Left ventricle myocardium inferior (tissue), 1 donor: ENCODE measurements at places on chromosomes 12 and 14. TPM values are rescaled to one million over a fixed set of nuclear protein-coding genes. Genes with fewer than 3 reads are reported as not detected.

GRCh38 chr12:132138941-132139871, 4.9 kb downstream of the DDX51 start:
- H3K4me1 ChIP-seq: peaks cover 19% of the 10 kb centered on the region
- DNase-seq: no peak
- no peak overlapping the region for H3K4me3 ChIP-seq

GRCh38 chr14:23657959-23658470, 21.9 kb downstream of the DHRS2 start:
- H3K4me3 ChIP-seq: no peak overlapping the region
- H3K27ac ChIP-seq: no peak overlapping the region
- H3K27me3 ChIP-seq: peaks cover 30% of the 10 kb centered on the region
- H3K36me3 ChIP-seq: no peaks in the 10 kb centered on the region
- peaks cover 12% of the 10 kb centered on the region for H3K4me1 ChIP-seq

DNA sequence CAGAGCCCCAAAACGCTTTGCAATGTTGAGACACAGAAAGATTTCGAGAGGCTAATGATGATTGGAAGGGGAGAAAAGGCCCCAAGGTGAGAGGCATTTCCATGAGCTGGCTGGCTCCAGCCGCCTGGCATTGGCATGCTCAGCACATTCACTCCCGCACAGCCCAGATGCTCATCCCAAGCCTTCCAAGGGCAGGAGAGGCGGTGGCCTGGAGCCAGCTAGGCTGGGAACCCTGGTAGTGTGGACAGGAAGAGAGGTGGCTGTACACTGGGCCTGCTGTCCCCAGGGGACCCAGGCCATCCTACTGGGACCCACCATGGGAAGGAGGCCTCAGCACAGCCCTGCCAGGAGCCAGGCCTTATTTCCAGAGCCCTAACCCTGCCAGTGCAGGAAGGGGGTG, 72.2 kb downstream of the SPTB start:
- peaks cover 42% of the 10 kb centered on the region for H3K4me1 ChIP-seq
- H3K36me3 ChIP-seq: peaks cover 16% of the 10 kb centered on the region
- H3K4me3 ChIP-seq: no peak overlapping the region

Gene PPFIBP1
- total RNA-seq: 258 TPM

Gene CLEC4E
- 0.19 TPM for total RNA-seq

DNA sequence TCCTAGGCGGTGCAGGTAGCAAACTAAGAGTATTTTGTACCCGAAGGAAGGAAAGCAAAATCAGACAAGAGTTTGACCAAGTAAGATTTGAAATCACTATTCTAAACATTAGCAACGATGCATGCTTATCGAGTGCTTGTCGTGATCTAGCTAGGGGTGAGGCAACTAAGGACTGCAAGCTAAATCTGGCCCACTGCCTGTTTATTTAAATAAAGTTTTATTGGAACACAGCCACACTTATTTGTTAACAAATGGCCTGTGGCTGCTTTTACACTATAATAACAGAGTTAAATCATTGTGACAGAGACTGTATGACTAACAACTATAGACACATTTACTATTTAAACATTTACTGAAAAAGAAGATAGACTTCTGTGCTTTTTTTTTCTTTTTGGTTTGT, 983.6 kb downstream of the VRK1 start:
- no peak for DNase-seq
- H3K27me3 ChIP-seq: peaks cover 31% of the 10 kb centered on the region
- no peaks in the 10 kb centered on the region for H3K4me1 ChIP-seq

GRCh38 chr12:38328306-38328895, 11.8 kb downstream of the ALG10B start:
- no peak overlapping the region for H3K27ac ChIP-seq
- peaks cover 4% of the 10 kb centered on the region for H3K4me1 ChIP-seq
- no peaks in the 10 kb centered on the region for H3K27me3 ChIP-seq

DNA sequence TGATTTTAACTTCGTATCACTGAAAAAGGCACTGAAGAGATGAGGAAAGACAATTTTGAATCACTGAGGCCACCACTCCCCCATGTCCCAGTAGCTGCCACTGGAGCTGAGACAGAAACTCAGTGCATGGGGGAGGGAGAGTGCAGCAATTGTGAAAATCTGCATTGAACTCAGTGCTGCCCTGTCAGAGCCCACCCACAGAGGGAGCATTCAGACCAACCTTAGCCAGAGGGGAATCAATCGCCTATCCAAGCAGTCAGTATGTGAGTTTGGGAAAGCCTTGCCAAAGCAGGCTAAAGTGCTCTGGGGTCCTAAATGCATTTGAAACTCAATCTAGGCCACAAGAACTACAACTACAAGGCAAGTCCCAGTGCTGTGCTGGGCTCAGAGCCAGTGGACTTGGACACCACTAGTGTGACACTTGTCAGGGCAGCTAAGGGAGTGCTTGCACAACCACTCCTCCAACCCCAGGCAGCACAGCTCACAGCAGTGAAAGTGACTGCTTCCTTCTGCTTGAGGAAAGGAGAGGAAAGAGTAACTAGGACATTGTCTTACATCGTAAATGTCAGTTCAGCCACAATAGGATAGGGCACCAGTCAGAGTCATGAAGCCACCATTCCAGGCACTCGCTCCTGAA, 13.3 kb downstream of the RNASE3 start:
- no peaks in the 10 kb centered on the region for H3K4me1 ChIP-seq
- peaks cover 7% of the 10 kb centered on the region for H3K27me3 ChIP-seq
- no peak overlapping the region for H3K4me3 ChIP-seq
- no peak for DNase-seq
- no peak overlapping the region for H3K27ac ChIP-seq

Gene TBC1D30
- total RNA-seq: 0.77 TPM

DNA sequence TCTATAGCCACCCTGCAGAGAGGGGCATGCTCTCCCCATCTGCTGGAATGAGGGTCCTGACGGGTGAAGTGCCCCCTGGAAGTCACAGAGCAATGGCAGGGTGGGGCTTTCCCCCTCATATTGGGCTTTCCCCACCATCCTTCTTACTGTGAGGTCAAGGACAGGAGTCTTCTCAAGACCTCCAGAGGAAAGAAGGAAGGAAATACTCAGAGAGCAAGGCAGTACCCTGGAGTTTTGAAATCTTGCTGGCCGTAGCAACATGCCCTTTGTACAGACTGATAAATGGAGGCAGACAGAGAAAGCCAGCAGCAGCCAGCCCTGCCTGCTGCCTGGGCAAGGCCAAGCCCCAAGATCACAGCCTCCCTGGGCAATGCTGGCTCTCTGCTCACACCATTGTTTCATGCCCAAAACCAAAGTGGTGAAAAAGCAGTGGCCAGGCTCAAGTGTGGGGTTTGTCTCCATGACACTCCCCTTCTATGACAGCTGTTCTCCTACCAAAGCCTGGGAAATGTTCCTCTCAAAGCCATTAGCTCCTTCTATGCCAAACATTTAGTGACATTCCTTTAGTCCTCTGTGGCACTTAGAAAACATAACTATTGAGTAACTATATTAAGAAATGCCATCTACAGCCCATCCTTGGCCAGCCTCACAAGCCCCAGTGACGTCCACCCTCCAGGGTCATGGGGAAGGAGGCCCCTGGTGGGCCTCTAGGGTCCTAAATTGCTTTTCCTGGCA, 13.2 kb upstream of the ITPK1 start:
- no peak overlapping the region for H3K4me3 ChIP-seq
- no peaks in the 10 kb centered on the region for H3K27me3 ChIP-seq
- no peak for DNase-seq
- H3K4me1 ChIP-seq: peaks cover 8% of the 10 kb centered on the region

DNA sequence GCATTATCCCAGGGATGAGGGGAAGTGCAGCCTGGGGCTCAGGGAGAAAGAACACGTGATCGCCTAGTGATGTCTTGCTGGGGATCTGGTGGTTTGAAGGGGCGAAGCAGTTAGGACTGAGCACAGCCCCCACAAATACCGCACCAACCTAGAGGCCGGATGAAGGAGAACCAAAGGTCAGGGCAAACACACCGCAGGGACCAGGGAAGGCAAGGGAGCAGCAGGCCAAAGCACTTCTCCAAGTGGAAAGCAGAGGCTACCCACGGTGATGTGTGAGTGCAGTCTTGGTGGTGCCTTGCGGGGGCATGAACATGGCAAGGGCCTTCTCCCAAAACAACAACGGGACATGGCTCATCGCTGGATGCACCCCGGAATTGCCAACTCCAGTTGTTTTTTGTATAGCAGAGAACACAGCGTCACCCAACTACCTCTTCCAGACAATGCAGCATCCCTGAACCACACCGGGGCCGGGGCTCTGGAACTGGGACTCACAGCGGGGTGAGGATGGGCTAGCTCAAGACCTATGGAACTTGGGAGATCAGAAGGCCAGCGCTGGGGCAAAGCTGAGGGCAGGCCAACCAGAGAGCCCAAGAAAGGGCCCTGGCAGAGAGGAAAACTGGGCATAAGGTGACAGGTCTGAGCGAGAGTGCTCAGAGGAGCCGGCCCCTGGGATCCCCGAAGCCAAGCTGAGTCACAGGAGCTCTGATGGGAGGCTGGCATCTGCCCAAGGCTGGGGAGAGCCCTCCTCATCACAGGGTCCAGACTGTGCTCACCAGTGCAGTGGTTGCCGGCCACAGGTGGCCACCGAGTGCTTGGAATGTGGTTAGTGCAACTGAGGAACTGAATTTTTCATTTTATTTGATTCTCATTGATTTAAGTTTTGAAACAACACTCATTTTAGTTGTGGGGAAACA, 11.1 kb downstream of the GALNT16 start:
- no peaks in the 10 kb centered on the region for H3K36me3 ChIP-seq
- H3K27ac ChIP-seq: peak overlapping the region; percentile 75
- H3K27me3 ChIP-seq: no peaks in the 10 kb centered on the region
- H3K4me3 ChIP-seq: no peak overlapping the region

- peaks cover 10% of the 10 kb centered on the region for H3K4me1 ChIP-seq
- peaks cover 6% of the 10 kb centered on the region for H3K36me3 ChIP-seq
- no peaks in the 10 kb centered on the region for H3K27me3 ChIP-seq
- no peak for DNase-seq
- H3K27ac ChIP-seq: no peak overlapping the region
- H3K4me3 ChIP-seq: no peak overlapping the region
Measured at GRCh38 chr12:12247584-12247983, 19.3 kb downstream of the LRP6 start.

Gene GPR135
- 2.2 TPM for total RNA-seq

Gene C1R
- 143 TPM for total RNA-seq

GRCh38 chr12:97257726-97258125, 204.9 kb upstream of the RMST start:
- no peaks in the 10 kb centered on the region for H3K4me1 ChIP-seq
- DNase-seq: no peak
- no peaks in the 10 kb centered on the region for H3K27me3 ChIP-seq
- H3K27ac ChIP-seq: no peak overlapping the region
- no peaks in the 10 kb centered on the region for H3K36me3 ChIP-seq

Gene E2F7
- 0.27 TPM for total RNA-seq

DNA sequence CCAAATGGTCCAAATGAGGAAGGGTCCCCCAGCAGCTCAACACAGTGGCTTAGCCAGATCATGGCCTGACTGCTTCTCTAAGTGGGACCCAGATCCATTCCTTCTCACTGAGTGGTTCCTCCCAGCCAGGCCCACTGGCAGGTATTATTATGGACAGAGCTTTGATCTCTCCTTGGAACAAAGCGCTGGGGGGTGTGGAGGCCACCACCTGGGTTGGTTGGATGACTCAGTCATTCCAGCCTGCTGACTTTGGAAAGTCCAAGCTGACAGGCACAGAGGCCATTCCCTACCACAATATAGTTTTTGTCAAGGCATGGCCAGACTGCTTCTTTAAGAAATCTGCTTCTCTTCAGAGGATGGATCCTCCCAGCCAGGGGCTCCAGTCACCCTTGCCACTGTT, 341.1 kb downstream of the BTG1 start:
- no peaks in the 10 kb centered on the region for H3K36me3 ChIP-seq
- no peak overlapping the region for H3K4me3 ChIP-seq
- H3K4me1 ChIP-seq: no peaks in the 10 kb centered on the region

- H3K4me3 ChIP-seq: no peak overlapping the region
- no peak for DNase-seq
- H3K4me1 ChIP-seq: peaks cover 8% of the 10 kb centered on the region
- no peaks in the 10 kb centered on the region for H3K27me3 ChIP-seq
- H3K27ac ChIP-seq: no peak overlapping the region
Measured at GRCh38 chr14:92577321-92577742, 63.8 kb downstream of the RIN3 start.

DNA sequence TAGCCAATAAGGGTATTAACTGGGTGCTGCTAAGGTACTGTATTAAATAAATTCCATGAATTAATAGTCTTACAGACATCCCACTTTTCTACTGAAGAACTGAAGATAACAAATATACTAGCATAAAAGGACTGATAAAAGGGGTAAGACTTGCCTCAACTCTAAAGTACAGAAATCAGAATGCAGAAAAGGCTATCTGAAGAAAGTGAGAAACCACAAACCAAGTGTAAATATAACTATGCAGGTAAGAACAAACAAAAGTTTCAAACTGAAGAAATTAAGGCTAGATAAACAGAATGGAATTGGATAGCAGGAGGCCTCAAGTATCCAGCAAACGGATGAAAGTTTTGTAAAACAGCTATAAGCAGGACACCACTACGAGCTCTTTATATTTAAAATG, 29.5 kb downstream of the YAF2 start:
- DNase-seq: no peak
- H3K36me3 ChIP-seq: peaks cover 35% of the 10 kb centered on the region
- no peaks in the 10 kb centered on the region for H3K27me3 ChIP-seq

DNA sequence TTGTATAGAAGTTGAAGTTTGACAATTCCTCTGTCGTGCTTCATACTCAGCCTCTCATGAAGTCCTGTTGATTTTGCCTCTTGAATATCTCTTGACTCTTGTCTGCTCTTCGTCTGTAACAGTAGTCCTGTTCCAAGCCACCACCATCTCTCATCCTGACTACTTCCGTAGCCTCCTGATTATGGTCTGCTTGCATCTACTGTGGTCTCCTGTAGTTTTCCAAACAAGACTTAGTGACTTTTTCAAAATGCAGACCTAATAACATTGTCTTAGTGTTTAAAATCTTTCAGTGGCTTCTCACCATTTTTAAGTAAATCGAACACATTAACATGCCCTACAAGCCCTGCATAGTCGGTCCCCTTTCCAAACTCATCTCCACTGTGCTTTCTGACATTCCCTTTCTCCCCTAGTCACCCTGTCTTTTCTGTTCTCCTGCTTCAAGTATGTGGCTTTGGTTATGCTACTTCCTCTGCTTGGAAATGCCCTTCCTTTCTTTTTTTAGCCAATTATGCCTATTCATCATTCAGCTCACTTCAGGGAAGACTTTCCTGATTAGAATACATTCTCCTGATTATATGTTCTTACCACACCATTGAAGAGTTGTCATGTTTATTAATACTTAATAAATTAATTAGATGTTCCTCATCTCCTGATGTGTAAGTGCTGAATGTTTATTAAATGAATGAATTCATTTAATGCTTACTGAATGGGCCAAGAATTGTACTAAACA, 2.0 kb downstream of the SCYL2 start:
- DNase-seq: no peak
- no peaks in the 10 kb centered on the region for H3K36me3 ChIP-seq
- no peak overlapping the region for H3K27ac ChIP-seq

Gene APOLD1
- total RNA-seq: 22.0 TPM

DNA sequence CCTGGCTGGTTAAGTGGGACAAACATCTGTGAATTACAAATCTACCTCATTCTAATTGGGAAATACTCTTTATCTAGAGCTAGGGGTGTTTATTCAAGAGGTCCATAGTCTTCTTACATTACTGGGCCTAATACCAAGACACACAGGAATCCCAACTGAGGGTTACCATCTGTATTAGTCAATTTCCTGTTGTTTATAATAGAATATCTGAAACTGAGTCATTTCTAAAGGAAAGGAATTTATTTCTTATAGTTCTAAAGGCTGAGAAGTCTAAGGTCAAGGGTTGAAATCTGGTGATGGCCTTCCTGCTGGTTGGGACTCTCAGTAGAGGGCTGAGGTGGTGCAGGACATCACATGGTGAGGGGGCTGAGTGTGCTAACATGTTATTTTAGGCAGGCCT, 36.0 kb downstream of the RTRAF start:
- peak overlapping the region; percentile 89 for H3K27ac ChIP-seq
- no peak overlapping the region for H3K4me3 ChIP-seq
- DNase-seq: no peak
- H3K27me3 ChIP-seq: no peaks in the 10 kb centered on the region
